Inflammatory macrophage treated with lipopolysaccharide for 4 hours (primary cell): ENCODE measurements at places on chromosomes 6 and 20.

- no peak for DNase-seq
These were observed 15.5 kb downstream of the TXNDC5 start for GRCh38 chr6:7895125-7895423.

- no peak for DNase-seq
These were observed 859.3 kb upstream of the FLRT3 start for GRCh38 chr20:15196547-15197255.

DNA sequence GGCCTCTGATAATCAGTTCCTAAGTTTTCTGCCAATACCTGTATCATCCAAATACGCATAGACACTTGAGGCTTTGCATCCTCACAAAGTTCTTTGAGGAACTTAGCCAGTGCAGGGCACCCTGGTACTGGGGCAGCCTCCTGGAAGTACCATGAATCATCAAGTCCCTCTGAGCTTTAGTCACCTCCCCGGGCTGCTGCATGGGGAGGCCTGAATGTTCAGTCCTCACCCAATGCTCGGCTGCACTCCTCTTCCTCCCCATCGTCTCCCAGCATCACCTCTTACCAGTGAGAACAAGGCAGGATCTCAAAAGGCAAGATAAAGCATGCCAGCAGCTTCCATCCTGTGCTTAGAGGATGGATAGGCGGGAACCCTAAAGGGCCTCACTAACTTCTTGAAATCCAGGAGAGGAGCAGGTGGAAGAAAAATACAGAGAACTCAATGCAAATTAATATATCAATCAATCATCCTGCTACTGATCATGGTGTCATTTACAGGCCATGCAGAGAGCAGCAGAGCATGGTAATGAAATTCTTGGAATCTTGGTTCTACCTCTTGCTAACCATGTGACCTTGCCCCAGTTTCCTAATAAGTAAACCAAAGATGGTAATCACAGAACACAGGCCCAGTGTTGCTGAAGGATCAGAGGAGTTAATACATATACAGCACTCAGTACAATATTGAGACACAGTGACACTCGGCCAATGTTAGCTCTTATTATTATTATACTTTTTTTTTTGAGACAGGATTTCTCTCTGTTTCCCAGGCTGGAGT is 4.7 kb upstream of the CCN6 start:
- peak; percentile 52 for DNase-seq

GRCh38 chr20:62760856-62761758 is 35.2 kb upstream of the MRGBP start:
- no peak for DNase-seq

DNA sequence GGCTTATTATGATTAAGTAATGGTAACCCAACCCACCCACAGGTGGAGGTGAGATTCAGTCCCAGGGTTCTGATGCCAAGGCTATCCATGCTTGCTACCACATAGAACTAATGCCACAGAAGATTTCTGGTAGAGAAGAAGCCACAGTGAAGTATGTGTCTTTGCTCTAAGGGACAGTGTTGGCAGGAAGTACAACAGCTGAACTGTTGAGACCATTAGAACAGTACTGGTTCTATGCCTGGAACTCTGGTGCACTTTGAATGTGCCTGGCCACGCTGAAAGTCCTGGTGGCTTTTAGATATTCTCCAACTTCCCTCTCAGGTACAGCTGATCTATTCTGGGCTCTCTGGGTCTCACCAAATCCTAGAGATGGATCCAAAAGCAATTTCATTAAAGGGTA is 7.8 kb downstream of the STX7 start:
- no peak for DNase-seq

- DNase-seq, result no peak
These were observed 390.8 kb upstream of the IRAK1BP1 start for GRCh38 chr6:78476561-78476960.

GRCh38 chr6:67391955-67392354 is 1243.1 kb upstream of the ADGRB3 start:
- no peak for DNase-seq
